ENCODE measurements at places on chromosomes 13 and 19.

DNA sequence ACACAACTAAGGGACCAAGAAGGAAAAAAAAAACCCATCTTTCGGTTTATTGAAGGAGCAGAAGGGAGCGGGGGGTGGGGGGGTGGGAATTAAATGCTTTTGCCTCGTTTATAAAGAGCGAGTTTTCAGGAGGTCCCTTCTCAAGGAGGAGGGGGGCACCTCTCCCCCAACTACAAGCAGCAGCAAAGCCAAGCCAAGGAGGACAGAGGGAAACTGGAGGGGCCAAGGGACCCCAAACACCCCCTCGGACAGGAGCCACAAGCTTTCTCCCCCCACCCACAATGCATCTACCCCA lies 2.4 kb downstream of the IRF2BP1 start:
- DNase-seq, result no peak

- no peak for DNase-seq
Measured at GRCh38 chr13:75870397-75870903, 234.3 kb downstream of the LMO7 start.

DNA sequence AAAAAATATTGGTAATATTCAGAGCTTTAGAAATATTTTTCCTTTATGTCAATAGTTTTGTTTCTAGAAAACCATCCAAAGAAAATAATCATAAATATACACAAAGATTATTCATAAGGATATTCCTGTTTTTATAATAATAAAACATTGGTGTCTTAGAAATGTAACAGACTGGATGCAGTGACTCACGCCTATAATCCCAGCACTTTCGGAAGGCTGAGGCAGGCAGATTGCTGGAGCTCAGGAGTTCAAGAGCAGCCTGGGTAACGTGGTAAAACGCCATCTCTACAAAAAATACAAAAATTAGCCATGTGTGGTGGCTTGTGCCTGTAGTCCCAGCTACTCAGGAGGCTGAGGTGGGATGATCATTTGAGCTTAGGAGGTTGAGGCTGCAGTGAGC lies 106.8 kb downstream of the DHRS12 start:
- no peak for DNase-seq

DNA sequence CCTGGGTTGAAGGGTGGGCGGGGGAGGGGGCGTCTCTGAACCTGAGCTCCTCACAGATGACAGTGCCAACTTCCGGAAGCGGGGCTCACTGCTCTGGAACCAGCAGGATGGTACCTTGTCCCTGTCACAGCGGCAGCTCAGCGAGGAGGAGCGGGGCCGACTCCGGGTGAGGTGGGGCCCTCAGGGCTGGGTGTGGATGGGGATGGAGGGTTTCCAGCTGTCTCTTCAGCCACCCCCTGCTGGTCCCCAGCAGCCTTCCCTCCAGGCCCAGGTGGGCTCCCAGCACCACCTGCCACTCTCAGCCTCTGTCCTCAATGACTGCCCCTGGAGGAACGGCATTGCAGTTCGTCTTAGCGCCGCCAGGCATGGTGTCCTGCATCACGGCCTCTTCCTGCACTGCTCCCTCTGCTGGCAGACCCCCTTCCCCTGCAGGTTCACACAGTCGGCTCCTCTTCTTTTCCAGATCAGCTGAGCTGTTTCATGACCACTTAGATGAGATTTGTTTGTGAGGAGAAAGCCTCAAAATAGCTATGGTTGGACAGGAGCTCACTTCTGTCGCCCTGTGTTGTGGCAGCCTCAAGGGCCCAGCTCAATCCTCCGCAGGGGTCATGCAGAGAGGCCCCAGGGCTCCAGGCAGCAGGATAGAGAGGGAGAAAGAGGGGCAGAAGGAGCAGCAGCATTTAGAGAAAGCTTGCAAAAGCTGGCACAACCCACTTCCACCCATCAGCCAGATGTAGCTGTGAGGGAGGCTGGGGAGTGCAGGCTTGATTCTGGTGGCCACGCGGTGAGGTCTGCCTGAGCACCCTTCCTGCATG lies 2.5 kb upstream of the GARIN5A start:
- no peak for DNase-seq

GRCh38 chr13:41494202-41494601 lies 36.9 kb downstream of the RGCC start:
- DNase-seq, result no peak

GRCh38 chr13:90197722-90198121 lies 1149.8 kb upstream of the MIR17HG start:
- no peak for DNase-seq

DNA sequence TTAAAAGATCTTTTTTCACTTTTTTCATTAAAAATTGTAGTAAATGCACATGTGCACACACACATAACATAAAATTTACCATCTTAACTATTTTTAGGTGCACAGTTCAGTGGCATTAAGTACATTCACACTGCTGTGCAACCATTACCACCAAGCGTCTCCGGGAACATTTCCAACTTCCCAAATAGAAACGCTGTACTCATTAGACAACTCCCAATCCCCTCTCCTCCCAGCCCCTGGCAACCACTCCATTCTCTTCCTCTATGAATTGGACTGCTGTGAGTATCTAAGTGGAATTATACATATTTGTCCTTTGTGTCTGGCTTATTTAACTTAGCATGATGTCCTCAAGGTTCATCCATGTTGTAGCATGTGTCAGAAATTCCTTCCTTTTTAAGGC lies 11.6 kb downstream of the GJB2 start:
- no peak for DNase-seq
